Sigmoid colon (tissue), 7 donors: ENCODE measurements at places on chromosomes 12 and 14. TPM values are rescaled to one million over a fixed set of nuclear protein-coding genes. Genes with fewer than 3 reads are reported as not detected.

DNA sequence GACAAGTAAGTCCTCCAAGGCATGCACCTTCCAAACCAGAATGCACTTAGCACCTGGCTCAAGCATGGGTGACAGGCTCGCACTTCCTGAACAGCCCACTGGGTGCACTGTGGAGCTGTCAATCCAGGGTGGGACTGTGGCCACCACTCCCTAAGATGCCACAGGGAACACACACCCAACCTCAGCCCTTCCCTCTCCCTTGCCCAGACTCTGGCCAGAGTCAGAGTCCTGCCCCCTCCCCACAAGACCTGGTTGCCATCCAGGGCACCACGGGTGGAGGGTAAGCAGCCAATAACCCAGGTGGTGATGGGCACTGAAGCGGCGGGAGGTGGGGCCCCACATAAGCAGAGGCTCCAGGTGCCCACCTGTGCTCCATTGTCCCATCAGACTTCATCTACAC is 160.6 kb downstream of the MYRFL start:
- DNase-seq, result no peak

DNA sequence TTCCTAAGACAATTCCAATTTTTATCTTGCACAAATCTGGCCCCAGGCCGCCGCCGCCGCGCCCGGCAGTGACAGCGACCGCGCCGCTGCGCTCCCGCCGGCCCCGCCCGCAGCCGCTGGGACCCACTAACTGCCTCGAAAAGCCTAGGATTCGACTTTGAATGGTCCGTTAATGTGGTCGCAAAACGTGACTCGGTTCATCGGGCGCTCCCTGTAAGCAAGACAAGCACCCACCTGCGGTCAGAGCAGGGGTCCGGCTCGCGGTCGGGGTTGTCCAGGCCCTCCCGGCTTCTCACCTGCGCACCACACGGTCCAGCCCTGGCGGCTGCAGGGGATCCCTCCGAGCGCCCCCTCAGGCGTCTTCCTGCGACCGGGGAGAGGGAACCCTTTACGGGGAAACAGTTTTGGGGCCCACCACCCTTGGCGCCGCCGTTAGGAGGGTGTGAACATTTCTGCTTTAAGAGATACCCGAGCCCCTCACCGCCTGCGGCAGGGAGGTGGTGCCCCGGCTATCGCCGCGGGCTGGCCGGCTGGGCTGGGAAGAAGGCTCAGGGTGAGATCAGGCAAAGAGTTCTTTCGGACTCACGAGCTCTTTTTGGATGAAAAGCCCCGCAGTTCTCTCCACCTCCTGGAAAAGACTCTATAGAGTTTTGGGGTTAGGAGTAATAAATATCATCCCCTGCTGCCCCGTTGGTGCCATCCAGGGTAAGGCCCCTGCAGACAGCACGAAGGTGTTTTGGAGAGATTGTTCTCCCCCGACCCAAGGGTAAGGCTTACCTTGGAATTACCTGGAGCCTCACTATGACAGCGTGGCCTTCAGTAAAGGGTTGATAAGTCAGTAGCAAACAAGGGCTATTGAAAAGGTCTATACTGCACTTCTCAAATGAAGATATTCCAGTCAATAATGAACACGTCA is 13.6 kb upstream of the FOXJ2 start:
- no peak for DNase-seq

DNA sequence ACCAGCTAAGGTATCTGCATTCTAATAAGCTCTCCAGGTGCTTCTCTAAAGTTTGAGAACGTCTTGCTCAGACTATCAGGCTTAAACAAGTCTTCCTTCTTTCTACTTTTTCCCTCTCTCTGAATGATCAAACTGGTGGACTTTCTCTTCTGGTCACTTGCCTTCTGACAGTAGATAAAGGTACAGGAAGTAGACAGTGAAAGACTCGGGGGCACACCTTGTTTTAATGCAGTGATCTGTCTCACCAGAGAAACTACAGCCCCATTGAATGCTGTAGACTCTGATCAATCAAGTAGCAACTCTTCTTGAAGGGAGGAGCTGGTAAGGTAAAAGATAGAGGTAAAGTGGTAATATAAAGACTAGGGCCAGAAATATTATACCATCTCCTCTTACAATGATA is 48.1 kb upstream of the ATXN7L3B start:
- no peak for DNase-seq

GRCh38 chr12:29616664-29617406 is 119.3 kb upstream of the OVCH1 start:
- DNase-seq, result no peak

Gene GLT8D2
- 17.1 TPM for total RNA-seq

Gene ISCU
- total RNA-seq, result 283 TPM

Gene ANKRD33
- not detected for total RNA-seq
